ENCODE measurements at places on chromosomes 2 and 18.

- no peak for DNase-seq
Observed at GRCh38 chr2:30978044-30978443, 160.2 kb downstream of the GALNT14 start.

- no peak for DNase-seq
Observed at GRCh38 chr2:9017411-9017810, 13.9 kb upstream of the MBOAT2 start.

GRCh38 chr2:66364495-66365333, 70.2 kb upstream of the MEIS1 start:
- no peak for DNase-seq

GRCh38 chr18:3631887-3632286, 181.9 kb downstream of the TGIF1 start:
- DNase-seq = no peak

- DNase-seq = no peak
Observed at GRCh38 chr18:65725251-65726050, 25.4 kb upstream of the CDH7 start.
